SK-N-SH treated with all-trans-retinoic acid at 6 μM for 48 hours (cell line): ENCODE measurements at places on chromosomes 1 and 21.

- peak; percentile 99 for ATAC-seq
Measured at GRCh38 chr1:70528590-70529333, 117.7 kb downstream of the CTH start.

GRCh38 chr1:163361123-163361934 lies 39.6 kb downstream of the NUF2 start:
- peak; percentile 80 for ATAC-seq

GRCh38 chr1:153832293-153832692 lies 57.1 kb downstream of the SLC27A3 start:
- ATAC-seq, result no peak

- no peak for ATAC-seq
Measured at GRCh38 chr1:32362474-32363313, at the start of the genes FAM229A and TSSK3. TSS of gene FAM229A (minus strand) at chr1:32362485. CDS start at chr1:32362091, 394 bp downstream. TSS of gene TSSK3 (plus strand) at chr1:32362539. CDS start at chr1:32362702, 163 bp downstream.

DNA sequence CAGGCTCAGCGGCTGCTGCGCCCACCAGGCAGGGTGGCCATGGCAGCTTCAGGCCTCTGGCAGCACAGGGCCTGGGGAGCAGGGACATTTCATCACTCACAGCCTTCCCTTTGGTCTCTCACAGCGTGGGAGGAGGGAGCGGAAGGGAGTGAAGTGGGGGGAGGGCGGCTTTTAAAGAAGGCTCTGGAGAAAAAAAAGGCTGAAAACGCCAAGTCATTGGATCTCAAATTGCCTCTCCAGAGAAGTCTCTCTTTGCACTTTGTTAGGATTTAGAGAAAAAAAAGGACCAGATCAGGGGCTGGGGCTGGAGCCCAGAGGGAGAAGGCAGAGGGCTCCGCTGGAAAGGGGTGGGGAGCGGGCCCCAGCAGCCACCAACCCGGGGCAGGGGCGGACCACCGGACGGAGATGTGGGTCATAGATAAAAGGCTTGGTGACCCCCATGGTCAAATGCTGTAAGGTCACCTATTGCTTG lies 209.9 kb downstream of the GRIK3 start:
- no peak for ATAC-seq

GRCh38 chr1:16021681-16022080 lies at the start of gene CLCNKA:
TSS of gene CLCNKA (plus strand) at chr1:16022036. CDS start at chr1:16022620, 584 bp downstream.
- ATAC-seq, result no peak

DNA sequence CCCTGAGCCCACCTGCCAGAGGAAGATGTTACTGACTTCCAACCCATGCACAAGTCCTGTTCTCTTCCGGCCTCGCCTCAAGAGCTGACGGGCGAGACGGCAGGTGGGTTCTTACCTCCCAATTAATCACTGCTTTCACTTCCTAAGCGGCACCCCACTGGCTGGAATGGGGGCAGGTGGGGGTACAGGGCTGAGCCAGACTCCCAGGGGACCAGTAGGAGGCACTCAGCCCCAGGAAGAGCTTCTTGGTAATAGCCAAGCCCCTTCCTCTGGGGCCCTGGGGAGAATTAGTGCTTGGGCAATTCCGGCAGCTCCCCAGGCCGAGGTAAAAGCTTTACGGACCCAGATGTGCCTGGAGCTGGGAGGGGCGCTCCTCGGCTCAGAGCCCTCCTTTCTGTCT lies 9.7 kb downstream of the CNTN2 start:
- ATAC-seq, result no peak

DNA sequence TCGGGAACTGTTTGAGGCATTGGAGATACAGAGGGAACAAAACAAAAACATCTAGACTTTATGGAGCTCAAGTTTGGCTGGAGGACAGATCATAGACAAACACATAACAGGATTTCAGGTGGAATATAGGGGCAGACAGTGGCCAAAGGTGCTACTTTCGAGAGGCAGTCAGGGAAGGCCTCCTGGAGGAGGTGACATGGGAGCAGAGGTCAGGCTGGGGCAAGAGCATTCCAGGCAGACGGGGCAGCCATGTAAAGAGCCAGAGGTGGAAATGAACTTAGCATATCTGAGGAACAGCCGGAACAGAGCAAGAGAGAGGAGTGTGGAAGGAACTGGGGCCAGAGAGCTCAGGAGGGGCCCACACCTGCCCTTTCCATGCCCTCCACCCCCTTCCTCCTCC lies 122.3 kb downstream of the DMRTB1 start:
- no peak for ATAC-seq

DNA sequence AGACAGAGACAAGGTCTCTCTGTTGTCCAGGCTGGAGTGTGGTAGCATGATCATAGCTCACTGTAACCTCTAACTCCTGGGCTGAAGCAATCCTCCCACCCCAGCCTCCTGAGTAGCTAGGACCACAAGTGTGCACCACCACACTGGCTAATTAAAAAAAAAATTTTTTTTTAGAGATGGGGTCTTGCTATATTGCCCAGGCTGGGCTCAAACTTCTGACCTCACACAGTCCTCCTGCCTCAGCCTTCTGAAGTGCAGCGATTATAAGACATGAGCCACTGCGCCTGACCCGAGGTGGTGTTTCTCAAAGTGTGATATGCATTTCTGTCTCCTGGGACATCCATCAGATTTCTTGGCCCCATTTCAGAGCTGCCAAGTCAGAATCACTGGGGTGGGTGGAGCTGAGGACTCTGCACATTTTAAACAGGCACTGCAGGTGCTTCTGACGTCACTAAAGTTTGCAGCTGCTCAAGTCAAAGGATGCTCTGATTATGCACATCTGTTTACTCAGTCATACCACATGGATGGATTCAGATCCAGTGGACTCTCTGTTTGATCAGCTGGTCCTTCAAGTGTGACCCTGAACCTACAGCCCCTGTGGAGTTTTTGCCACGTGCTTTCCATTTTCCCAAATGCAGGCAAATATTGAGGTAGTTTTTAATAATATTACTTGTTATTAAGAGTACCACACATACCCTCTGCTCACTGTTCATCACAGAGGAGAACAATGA lies 21.4 kb downstream of the TGFB2 start:
- no peak for ATAC-seq

DNA sequence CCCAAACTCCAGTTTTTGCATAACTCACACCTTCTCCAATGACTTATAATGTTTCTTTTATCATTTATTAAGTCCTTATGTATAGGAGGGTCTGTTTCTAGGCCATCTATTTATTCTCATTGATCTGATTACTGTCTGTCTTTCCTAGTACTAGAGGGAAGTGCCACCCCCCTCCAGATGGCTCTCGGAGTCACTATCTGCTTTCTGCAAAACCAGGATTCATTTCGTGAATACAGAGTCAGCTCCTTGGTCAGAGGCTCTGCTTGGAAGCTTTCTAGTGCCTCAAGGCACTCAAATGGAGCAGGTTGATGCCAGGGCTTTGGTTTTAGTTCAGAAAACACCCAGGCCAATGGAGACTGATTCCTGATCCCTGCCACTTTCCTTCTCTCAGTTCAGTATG lies 102.3 kb upstream of the CD34 start:
- no peak for ATAC-seq

GRCh38 chr1:152347116-152347728 lies 12.6 kb downstream of the FLG2 start:
- peak; percentile 96 for ATAC-seq

DNA sequence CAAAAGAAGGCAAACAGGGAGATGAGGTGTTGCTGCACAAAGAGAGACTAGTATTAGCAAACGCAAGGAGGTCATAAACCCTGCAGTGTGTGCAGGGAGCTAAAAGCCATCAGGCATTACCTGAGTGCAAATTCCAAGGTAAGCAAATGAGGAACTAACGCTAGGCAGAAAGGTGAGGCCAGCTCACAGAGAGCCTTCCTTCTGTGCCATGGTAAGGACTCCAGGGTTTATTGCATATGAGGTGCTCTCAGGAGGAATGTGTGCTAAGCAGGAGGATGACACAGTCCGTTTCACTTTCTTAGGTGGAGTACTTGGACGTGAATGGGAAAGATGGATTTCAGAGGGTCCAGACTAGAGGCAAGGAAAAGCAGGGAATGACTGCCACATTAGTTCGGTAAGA lies 44.6 kb upstream of the MYBPHL start:
- ATAC-seq, result no peak

DNA sequence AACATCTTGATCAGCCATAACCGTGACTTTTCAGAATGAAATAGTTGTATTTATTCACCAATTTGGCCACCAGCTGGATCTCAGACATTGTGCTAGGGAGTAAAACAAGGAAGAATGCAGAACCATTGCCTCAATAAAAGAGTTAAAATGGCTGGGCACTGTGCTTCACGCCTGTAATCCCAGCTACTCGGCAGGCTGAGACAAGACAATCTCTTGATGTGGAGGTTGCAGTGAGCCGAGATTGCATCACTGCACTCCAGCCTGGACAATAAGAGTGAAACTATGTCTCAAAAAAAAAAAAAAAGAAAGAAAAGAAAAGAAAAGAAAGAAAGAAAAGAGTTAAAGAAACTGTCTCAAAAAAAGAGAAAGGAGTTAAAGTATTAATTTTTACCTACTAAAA lies 199.5 kb downstream of the TPR start:
- peak; percentile 59 for ATAC-seq

- no peak for ATAC-seq
Measured at GRCh38 chr1:18093193-18093592, 14.4 kb upstream of the IGSF21 start.

GRCh38 chr1:228280106-228280901 lies 72.5 kb downstream of the OBSCN start:
- ATAC-seq, result no peak

DNA sequence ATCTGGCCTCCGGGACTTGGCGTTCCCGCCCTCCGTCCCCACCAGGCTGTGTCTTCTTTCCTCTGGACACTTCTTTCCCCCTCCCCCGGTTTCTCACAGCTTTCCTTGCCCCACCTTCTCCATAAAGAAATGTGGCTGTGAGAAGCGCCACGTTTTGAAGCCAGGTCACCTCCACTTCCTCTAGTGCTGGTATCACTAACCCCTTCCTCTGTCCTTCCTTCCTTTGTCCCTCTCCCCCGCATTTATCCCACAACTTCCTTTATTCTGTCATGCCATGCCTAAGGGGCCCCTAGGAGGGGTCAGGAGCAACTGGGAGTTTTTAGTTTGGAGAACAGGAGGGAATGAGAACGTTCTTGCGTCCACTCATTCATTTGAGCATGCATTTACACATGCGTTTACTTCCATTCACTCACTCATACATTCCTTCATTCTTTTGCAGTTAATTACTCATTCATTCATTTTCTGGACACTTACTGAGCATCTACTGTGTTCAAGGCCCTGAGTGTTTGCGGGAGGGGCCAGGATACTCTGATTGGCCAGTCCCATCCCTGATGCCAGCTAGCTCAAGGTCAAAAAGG lies 5.0 kb upstream of the ACOT11 start:
- no peak for ATAC-seq
